Right hindlimb (tissue), 1 donor: ENCODE measurements at places on chromosomes 6 and 20.
A peak's percentile ranks its signal among the peaks of the same experiment; 100 is the strongest.

DNA sequence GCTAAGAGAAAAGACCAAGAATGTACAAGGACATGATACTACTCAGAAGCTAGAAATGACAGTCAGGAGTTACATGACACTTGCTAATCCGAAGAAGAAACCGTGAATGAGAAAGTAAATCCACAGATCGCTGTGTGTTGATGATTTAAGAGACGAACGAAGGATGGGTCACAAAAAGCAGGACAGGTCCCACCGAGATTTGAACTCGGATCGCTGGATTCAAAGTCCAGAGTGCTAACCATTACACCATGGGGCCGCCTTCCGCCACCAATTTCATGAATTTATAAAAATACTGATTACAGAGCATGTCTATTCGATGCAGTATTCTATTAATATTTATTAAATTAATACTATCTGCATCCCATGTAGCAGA lies 54.0 kb upstream of the BTN3A2 start:
- DNase-seq = peak; percentile 37

- no peak for DNase-seq
These were observed 122.4 kb downstream of the NFATC2 start for GRCh38 chr20:51420111-51420510.

DNA sequence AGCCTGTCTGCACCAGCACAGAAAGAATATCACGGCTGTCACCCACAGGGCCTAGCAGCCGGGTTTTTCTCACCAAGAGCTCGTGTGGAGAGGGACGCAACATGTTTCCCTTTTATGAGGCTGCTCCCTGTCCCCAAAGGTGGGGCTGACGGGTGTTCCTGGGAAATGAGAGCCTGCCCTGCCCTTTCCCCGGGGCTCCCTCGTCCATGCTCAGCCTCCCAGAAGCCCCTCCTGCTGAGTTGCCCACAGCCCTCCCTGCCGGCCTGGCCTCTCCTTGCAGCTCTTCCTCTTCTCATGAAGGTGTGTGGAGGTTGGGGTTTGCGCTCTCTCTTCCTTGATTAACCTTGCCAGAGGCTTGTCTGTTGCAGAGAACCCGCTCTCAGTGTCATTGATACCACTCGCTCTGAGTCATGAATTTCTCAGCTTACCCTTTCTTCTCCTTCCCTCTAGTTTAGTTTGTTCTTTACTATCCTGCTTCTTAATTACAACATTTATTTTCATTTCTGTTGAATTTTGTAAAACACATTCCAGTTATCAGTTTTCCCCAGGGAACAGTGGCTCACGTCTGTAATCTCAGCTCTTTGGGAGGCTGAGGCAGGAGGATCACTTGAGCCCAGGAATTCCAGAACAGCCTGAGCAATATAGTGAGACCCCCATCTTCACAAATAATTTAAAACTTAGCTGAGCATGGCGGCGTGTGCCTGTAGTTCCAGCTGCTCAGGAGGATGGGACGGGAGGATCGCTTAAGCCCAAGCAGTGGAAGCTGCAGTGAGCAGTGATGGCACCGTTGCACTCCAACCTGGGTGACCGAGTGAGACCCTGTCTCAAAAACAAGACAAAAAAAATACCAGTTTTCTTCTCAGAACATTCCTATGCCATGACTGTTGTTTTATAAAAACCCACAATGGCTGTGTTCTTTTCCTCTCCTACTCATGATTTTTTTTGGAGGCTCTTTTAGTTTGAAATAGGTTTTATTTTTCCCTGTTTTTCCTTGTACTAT lies 103.8 kb downstream of the TMEM242 start:
- no peak for DNase-seq

- DNase-seq = no peak
These were observed 55.5 kb downstream of the TRAF3IP2 start for GRCh38 chr6:111550195-111550594.

DNA sequence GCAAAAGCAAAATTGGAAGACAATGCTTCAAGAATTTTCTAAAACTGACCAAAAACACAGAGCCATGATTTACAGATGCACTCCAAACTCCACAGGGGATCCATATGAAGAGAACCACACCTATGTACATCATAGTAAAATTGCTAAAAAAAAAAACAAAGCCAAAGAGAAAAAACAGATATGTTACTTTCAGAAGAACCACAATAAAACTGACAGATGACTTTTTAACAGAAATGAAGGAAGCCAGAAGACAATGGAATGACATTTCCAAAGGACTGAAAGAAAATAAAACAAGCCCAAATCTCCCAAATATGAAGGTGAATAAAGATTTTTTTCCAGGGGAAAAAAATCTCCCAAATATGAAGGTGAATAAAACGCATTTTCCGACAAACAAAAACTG lies 17.5 kb downstream of the TRERF1 start:
- DNase-seq = no peak

DNA sequence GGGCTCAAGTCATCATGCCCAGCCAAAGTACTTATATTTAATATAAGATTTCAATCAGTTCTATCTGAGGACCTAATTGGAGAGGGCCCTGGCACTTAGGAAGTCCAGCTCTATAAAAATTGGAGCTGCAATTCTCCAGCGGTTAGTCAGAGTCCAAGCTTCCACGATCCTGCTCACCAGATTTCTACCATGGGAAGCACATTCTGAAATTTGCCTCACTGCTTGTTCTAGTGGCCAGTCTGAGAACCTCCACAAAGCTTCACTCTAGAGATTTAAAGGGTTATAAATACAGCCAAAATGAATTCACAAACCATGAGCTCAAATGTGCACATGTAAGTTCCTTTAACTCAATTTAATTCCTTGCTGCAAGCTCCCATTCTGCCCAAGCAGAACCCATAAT lies 33.5 kb downstream of the PNLDC1 start:
- no peak for DNase-seq

GRCh38 chr6:88705601-88706000 lies 257.8 kb downstream of the RNGTT start:
- DNase-seq = no peak

DNA sequence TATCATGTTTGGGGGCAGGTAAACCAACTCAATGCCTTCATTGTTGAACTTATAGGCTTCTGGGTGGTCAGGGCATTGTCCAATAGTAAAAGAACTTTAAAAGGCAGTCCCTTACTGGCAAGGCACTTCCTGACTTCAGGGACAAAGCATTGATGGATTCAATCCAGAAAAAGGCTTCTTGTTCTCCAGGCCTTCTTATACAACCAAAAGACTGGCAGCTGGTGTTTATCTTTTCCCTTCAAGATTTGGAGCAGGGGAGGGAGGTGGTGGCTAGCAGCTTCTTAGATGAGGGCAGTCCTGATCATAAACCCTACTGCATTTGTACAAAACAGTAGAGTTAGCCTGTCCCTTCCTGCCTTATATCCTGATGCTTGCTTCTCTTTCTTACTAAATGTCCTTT lies 57.5 kb downstream of the NCOA3 start:
- DNase-seq = no peak

DNA sequence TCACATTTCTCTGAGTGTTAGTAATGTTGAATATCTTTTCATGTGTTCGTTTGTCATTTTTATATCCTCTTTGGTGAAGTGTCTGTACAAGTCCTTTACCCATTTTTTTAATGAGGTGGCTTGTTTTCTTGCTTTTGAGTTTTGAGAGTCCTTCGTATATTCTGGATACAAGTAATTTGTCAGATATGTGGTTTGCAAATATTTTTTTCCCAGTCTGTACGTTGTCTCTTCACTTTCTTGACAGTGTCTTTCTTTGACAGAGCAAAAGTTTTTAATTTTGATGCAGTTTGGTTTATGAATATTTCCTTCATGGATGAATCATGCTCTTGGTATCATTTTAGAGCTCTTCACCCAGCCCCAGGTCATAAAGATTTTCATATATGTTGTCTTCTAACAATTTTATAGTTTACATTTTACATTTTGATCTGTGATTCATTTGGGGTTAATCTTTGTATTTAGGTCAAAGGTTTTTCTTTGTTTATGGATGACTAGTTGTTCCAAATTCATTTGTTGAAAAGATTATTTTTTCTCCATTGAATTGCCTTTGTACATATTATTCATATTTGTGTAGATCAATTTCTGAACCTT lies 152.5 kb downstream of the MRPL14 start:
- no peak for DNase-seq

DNA sequence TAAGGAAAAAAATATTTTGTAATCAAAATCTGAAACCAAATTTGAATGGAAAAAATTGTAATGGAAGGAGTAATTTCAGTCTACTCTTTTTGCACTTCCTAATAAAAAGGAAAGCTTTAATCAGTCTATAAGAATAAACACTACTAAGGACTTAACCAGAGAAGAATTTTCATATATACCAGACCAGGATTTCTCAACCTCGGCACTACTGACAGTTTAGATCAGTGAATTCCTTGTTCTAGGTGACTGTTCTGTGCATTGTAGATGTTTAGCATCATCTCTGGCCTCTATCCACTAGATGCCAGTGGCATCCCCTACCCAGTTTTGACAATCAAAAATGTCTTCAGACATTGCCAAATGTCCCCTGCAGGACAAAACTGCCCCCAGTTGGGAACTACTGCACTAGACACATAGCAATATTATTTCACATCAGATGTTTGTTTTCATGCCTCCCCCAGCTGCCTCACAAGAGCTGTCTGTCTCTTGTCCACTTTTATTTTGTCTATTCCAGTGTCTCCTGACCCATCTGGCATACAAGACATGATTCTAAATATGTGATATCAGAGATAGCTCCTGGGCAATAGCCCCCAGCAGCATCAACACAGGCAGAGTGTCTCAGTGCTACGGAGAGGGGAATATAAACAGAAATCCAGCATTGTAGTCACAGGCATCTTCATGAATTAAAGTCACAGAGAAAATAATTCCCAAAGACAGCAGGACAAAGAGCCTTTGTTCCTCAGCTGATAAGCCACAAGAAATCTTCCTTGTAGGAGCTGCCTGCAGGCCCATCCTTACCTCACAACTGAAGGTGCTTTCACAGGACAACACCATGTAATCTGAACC lies 27.0 kb downstream of the DNAAF9 start:
- DNase-seq = no peak

DNA sequence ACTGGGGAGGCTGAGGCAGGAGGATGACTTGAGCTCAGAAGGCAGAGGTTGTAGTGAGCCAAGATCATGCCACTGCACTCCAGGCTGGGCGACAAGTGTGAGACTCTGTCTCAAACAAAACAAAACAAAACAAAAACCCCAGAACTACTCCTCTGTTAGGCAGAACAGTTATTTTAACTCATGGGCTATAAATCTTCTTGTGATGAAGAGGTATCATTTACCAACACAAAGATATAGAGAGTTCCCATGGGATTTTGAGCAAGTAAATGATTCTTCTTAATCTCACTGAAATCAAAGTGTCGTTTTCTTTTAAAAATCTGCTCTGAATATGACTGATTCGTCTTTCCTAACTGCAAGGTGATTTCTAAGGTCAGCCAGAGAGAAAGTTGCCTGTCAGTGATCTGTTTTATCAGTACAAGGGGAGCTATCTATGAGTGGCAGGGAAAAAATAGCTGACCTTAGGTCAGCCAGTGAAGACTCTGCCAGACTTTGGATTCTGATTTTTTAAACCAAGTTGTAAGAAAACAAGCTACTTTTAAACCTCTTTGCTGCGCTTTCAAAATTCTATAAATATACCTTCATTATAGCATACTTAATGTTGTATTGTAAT lies 3.8 kb upstream of the DSP start:
- DNase-seq = no peak

- DNase-seq = no peak
These were observed 42.0 kb downstream of the PREX1 start for GRCh38 chr20:48785801-48786200.

- DNase-seq = no peak
These were observed 852.2 kb upstream of the CITED2 start for GRCh38 chr6:140226637-140227036.

DNA sequence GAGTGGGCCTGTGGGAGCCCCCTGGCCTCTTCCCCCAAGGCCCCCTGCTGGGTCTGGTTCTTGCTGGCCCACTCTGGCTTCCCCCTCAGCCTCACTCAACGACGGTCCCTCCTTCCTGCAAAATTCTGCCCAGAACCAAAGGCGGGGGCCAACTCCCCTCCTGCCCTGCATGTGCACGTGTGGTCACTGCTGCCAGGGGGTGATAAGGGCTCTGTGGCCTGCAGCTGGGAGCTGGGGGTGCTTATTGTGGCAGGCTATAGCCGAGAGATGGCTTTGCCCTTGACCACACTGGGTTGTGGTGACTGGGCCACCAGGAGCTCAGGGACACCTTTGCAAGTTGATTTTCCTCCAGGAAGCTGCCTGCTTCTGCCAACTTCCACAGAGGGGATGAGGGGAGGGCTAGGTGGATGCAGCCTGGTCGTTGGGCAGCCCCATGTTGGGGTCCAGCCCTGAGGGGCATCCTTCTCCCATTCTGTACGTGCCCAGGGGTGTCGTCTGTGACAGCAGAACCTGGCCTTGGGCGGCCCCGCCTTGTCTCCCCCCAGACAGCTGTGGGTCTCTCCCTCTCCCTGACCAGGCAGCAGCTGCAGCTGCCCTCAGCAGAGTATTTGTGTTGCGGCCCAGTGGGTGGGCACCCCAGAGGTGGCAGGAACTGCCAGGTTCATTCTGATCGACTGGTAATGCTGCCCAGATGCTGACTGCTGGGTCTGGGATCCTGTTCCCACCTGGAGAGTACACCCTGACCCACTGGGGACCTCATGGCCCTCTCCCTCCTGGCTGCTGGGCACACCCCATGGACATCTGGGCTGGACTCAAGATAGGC lies 5.6 kb downstream of the TCEA2 start:
- no peak for DNase-seq

DNA sequence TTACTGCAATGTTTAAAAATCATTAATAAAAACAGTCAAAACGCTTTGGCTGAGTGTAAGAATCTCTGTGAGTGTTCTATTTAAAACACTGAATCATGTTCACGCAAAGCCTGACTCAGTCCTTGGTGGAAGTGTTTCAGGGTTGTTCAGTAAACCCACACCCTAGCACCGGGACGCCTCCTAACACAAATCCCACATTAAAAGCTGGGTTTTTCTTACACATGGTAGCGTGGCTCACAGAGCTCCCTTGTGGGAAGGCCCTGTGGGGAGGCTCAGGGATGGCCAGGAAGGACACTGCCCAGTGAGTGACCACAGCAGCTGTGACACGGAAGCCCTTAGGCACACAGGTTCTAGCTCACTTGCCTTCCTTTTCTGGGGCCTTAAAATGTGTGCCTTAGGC lies 80.2 kb downstream of the GMPR start:
- DNase-seq = peak; percentile 49

DNA sequence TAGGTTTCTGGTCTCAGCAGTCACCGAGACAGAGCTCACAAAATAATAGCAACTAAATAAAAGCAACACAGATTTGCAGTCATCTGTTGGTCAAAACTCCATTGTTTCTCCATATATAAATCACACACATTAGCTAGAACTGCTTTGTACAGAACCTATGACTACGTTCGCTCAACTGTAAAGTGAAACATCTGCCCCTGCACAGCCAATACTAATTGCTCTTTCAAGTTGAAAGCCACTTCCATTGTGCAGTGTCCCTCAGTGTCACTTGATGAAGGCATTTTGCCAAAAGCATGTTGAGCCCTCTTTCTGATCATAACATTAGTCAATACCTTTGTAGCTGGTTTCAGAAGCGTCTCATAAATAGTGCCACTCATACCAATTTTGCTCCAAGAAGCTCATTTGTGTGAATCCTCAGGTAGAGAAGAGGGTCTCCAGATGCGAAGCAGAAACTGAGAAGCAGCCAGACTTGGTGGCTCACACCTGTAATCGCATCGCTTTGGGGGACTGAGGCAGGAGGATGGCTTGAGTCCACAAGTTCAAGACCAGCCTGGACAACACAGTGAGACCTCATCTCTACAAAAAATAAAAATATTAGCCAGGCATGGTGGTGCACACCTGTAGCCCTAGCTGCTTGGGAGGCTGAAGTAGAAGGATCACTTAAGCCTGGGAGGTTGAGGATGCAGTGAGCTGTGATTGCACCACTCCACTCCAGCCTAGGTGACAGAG lies 68.9 kb downstream of the PERP start:
- no peak for DNase-seq
